Brain pericyte (primary cell): ENCODE measurements at places on chromosomes 6 and 20.

DNA sequence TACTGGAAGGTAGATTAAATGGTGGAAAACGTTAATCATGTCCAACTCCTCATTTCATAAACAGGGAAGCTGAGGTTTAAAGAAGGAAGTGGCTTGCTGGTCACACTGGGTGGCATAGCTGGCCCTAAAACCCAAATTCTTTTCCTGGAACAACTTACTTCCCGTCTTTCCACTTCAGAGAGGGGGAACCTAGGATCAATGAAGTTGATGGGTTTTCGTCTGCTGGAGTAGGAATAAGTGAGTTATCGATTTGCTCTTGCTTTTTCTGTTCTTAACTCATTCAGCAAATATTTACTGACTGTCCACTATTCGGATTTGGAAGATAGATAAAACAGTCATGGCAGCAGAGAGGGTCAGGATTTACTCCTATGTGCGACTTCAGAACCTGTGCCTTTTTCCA, 1.2 kb upstream of the SYS1 start:
- DNase-seq: no peak

GRCh38 chr20:60138256-60139220, 180.3 kb downstream of the CDH26 start:
- DNase-seq: no peak

DNA sequence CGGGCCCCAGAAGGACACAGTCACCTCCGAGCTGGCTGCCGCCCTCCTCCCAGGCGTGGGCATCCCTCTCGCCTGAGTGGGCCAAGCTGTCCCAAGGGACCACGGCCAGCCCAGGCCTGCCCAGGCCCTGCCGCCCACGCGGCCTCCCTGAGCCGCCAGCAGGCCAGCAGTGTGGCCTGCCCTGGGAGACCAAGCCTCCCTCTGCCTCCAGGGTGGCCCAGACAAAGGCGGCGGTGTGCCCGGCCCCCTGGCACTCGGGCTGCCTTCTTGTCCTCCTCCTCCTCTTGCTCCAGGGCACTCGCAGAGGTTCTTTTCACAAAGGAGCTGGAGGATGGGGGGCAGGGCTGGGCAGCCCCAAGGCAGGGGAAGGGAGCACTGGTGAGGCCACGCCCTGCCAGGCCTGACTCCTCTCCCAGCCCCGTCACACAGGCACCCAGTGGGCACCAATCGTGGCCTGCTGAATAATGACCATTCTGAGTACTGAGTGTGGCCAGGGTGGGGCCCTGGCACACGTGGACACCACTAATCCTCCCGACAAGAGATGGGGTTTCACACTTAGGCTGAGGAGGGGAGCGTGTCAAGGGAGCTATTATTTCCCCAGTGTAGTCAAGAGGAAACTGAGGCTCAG, 25.3 kb downstream of the NOL4L start:
- no peak for DNase-seq

DNA sequence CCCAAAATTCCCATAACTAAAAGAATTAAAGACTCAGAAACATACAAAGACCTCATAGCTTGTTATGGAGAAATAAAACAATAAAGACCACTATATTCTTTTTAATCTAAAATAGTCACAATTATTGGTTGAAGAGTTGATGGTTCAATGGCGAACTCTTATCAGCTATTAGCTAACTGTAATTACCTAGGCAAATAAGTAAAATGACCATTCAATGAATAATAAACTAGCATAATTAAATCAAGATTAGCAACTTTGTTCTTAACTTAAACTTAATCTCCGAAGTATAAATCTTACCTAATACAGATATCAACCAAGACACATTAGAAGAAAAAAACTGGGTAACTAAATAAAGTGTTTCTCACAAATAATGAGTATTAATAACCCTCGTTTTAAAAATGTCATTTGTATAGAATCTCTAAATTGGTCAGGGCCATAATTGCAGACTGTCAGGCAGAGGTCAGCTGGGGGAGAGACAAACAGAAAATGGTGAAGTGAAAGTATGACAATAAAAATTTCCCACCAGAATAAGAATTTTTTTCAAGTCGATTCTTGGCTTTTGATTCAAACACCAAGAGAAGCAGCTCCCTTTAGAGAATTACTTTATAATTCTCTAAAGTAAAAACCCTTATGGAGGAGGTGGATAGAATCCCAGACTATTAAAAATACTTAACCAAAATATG, 1.7 kb downstream of the FKBP5 start:
- DNase-seq: no peak

DNA sequence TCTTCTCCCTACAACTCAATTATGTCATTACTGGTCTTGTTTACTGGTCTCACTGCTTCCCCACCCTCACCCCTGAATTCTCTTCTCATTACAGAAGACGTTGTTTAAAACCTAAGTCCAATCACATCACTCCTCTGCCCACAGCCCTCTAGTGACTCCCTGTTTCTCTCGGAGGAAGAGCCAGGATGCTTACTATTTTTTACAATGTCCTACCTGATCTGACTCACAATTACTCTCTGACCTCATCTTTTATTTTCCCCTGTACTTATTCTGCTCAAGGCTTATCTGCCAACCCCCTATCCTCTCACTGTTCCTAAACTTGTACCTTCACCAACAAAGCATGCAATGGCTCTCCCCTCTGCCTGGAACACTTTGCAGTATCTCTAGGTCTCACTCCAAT, 400.4 kb upstream of the PTCHD4 start:
- DNase-seq: no peak

- no peak for DNase-seq
Measured at GRCh38 chr6:18088419-18089296, 33.8 kb downstream of the NHLRC1 start.

GRCh38 chr6:71453371-71453706, 164.7 kb downstream of the OGFRL1 start:
- no peak for DNase-seq

- no peak for DNase-seq
Measured at GRCh38 chr6:15582499-15582898, 80.3 kb downstream of the DTNBP1 start.

GRCh38 chr6:34516391-34517324, 39.5 kb downstream of the SPDEF start:
- no peak for DNase-seq

GRCh38 chr20:51510169-51510568, 32.4 kb downstream of the NFATC2 start:
- no peak for DNase-seq

DNA sequence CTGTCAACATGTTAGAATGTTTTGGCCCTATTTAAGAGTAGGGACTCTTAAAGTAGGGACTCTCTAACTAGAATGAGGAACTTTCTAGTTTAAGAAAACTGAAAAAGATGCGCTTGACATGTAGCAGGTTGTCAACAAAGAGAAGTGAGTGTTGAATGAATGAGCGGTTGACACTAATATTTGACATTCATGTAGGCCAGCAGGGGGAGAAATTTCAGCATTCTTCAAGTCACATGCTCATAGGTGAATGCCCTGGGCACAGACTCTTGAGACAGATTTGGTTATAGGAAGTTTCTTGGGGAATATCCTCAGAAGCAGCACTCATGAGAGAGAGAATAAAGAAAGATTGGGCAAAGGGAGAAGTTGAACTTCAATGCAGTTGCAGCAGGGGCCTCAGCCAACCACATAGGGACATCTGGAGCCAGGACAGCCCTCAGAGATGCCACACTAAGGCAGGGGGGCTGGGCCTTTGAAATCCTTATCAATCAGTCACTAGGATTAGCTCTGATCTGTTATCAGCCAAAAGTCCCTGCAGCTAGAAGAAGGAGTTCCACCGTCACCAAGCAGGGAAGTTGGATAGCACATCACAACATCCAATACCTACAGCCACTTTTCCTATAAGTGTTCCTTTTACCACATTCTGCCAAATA, 145.1 kb upstream of the FKBP1C start:
- DNase-seq: no peak

GRCh38 chr6:44110005-44110676, 17.1 kb downstream of the MRPL14 start:
- DNase-seq: no peak

GRCh38 chr6:111700135-111700690, 94.5 kb upstream of the TRAF3IP2 start:
- no peak for DNase-seq

GRCh38 chr6:71386215-71386614, 97.6 kb downstream of the OGFRL1 start:
- no peak for DNase-seq

GRCh38 chr20:4830259-4830658, 108.5 kb downstream of the PRND start:
- DNase-seq: no peak

DNA sequence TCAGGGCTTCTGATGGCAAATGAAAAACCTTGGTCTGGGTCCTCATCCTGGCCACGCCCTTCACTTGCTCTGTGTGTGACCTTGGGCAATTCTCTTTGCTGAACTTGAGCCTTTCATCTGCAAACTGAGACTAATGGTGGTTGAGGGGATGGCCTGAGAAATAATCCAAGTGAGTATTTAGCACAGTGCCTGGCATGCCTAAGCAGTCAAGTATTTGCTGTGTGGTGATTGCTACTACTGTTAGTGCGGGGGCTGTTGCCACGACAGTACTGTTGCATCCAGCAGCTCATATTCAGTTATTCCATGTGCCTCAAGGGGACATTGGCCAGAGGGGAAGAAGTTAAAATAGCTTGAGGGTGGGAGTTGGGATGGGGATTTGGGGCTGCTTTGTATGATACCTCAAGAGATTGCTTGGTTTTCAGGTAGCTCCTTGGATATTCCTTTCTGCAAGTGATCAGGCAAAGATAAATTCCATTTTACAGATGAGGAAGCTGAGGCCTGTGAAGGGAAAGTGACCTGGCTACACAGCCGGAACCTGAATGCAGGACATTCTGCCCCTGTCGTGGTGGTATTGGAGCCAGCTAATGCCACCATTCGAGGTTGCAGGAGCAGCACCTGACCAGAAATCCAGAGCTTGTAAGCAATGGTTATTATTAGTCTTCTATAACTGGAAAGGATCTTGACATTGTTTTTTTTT, 45.1 kb upstream of the EPB41L1 start:
- DNase-seq: no peak

- no peak for DNase-seq
Measured at GRCh38 chr20:531608-532007, 12.0 kb downstream of the CSNK2A1 start.

DNA sequence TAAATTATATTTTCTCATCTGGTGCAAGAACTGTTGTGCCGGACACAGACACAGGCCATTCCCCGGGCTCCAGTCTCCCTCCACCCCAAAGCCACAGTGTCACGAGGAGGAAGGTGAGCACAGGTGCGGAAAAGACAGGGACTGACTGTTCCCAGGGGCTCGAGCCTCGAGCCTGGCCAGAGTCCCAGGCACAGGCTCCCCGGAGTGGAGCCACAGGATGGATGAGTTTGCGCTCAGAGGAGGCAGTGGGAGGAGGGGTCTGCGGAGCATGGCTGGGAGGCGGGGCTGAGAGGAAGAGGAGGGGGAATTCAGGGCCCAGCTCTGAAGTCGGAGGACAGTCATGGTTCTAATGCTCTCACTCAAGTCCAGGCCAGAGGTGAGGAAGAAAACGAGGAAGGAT, 284.8 kb downstream of the SMOC2 start:
- DNase-seq: no peak

DNA sequence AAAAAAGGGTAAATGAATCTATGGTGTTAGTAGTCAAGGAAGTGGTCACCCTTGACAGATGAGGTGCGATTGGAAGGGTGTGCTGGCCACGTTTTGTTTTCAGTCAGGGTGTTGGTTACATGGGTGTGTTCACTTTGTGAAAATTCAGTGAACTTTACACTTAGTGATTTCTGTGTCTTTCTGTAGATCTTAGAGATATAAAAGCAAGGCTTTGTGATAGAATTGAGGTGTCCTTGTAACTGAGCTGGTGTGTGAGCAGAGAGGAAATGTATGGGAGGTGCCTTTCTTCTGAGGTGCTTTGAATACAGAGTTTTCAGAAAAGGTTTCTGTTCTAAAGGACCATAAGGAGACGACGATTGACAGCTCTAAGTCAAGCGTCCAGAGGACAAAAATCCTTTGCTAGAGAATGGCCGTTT, 90.5 kb downstream of the SAMD3 start:
- DNase-seq: no peak

DNA sequence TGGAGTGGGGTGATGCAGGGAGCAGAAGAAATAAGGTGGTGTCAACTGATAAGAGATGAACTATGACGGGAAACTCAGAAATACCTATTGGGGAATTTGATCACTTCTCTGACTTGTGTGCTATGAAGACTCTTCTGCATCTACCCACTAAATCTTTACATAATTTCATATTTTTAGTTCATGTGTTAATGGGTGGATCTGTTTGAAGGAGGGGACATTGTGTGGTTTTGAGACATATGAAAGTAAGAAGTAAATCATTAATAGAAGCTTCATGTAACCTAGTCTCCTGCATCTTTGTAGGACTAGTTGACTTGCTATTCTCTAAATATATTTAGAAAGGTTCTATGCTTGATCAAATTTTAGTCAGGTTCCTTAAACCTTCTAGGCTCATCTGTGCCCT, 86.6 kb upstream of the MEI4 start:
- no peak for DNase-seq

DNA sequence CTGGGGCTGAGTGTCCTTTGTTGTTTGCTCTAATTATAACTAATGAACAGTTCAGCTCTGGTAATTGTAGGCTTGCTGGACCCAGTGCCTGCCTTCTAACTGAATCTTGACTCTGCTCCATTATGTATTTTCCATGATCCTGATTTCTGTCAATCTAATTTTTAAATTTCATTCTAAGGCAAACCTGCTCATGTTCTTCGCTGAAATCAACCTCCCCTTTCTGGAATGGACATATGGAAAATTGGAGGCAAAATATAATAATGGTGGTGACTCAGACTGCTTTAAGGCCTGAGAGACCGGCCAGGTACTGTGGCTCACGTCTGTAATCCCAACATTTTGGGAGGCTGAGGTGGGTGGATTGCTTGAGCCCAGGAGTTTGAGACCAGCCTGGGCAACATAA, 182.7 kb upstream of the AKAP12 start:
- no peak for DNase-seq

DNA sequence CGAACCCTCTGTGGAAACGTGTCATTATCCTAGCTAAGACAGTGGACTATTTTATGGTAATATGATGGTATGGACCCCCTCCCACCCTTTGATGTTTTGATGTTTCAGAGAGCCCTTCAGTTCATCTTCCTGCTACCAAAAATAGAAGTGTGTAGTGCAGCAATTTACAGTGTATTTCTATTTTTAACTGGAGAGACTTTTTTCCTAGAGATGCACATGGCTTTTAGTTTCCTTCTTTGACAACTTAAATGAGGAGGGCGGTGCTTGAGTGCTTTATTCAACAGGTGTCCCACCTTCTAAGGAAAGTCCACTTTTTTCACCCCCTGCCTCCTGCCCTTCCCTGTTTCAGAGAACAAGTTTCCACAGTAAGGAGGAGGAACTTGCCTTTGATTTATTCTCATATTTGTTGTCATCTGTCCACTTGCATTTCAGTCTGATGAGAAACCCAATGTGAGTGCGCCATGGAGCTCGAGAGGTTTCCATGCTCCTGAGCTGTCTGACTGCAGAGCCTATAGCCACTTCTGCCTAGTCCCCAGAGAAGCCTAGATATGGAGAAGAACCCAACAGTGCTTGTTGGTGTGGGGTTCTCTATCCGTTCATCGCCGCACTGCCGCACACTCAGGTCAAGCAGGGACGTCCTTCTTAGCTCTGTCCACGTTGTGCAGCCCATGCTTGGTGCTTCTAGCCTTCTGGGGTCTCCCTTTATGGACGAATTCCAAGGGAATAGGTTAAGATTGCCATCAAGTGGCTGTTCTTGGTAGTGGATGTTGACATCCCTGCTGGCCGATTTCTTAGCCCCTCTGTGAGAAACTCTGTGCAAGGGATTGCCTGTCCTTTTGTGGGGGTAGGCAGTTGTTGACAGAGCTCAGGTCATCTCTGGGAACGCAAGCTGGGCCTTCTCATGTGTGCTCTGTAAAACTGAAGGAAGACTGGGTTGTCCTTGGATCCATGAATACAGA, 144.2 kb downstream of the JARID2 start:
- DNase-seq: peak; percentile 32

GRCh38 chr20:1803061-1803931, 91.9 kb upstream of the SIRPA start:
- no peak for DNase-seq
